ENCODE measurements at places on chromosomes 6 and 20.

DNA sequence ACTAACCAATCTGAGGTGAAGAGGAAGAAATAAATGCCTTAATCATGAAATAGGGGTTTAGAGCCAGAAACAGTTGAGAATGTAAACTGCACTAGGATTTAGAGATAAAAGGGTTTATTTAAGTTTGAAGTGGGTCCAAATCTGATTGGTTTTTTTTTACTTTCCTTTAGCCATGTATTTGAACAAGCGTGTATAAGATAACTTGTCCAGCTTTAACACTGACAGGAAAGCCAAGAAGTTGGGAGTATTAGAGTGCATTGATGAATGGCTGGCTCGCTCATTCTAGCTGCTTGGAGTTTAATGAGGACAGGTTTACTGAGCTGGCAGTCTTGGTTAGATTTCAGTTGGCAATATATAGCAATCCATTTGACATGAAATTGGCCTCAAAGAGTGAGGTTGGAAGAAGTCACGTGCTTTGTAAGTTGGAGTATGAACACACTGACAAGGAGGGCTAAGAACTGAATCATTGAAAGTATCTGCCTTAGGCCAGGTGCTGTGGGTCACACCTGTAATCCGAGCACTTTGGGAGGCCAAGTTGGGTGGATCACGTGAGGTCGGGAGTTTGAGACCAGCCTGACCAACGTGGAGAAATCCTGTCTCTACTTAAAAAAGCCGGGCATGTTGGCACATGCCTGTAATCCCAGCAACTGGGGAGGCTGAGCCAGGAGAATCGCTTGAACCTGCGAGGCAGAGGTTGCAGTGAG, 13.7 kb downstream of the SRSF3 start:
- DNase-seq, result no peak

GRCh38 chr6:133432021-133432989, 191.1 kb downstream of the EYA4 start:
- DNase-seq, result no peak

DNA sequence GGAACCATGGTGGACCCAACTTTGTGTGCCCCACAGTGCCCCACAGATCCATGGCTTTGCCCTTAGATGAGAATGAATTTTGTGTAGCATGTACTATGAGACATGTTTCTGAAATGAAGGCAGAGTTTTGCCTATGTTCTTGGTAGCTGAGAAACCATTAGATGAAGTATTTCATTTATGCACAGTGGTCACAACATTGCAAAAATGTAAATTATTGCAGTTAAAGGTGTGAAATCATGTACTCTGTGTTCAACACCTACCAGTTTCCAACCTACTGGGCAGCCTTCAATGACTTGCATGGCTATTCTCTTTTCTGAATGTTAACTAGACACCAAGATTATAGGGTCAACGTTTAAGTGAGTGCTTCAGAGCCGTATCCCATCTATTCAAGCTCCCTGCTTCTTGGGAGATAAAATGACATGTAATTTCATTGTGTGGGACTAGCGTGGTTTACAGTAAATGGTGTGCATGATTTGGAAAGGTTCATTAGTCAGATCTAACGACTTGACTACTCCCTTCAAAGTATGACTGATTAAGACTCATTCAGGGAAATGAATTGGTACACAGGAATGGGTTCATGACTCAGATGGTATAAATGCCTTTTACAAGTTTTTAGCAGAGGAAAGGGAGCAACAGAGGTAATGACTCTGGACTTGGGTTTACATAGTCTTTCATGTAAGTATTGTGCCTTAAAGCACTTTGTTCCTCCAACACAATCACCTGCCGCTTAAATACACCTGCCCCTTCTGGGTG, 106.1 kb upstream of the AKIRIN2 start:
- no peak for DNase-seq

GRCh38 chr6:49264909-49265308, 198.1 kb downstream of the MMUT start:
- no peak for DNase-seq

DNA sequence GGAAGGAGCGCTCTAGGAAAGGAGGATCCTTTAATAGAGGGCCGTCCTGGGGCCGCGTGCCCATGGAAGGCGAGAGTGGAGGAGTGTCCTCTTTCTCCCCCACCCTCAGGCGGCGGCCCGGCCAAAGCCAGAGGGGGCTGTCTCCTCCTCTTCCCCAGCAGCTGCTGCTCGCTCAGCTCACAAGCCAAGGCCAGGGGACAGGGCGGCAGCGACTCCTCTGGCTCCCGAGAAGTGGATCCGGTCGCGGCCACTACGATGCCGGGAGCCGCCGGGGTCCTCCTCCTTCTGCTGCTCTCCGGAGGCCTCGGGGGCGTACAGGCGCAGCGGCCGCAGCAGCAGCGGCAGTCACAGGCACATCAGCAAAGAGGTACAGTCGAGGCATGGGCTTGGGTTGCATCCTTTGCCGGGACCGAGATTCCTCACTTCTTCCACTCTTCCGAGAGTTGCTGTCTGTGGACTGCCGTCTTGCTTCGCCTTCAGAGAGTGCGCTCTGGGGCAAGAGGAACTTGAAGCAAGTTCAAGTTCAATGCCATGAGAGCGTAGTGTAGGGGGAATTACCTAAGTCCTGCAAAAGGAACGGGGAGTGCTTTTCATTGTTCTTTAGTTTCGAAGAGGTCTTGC, at the start of gene LAMA2:
LAMA2 (plus strand) TSS at position 148 of the 621 bp plus-strand sequence; CDS start at position 256, 108 bp downstream.
- no peak for DNase-seq

DNA sequence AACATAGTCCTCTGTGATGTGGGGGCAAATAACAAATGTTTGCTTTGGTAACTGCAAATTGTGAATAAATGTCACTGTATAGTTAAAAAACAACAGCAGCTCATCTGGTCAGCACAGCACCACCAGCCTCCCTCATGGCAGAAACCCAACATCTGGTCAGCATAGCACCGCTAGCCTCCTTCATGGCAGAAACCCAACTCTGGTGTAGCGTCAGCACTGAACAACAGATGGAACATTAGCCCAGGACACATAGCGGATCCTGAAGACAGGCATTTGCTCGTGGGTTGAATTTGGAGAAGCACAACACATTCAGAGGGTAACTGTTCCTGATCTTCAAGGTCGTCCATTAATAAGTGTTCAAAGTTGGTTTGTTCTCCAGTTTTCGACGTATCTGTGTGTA, 265.9 kb downstream of the DLL1 start:
- DNase-seq, result no peak

- DNase-seq, result no peak
Observed at GRCh38 chr6:132003516-132004178, 52.5 kb upstream of the CCN2 start.

- DNase-seq, result no peak
Observed at GRCh38 chr20:45507011-45507820, 8.2 kb downstream of the SPINT3 start.

- no peak for DNase-seq
Observed at GRCh38 chr20:34582911-34583310, 24.4 kb downstream of the MAP1LC3A start.

- no peak for DNase-seq
Observed at GRCh38 chr20:3156811-3157619, 2.6 kb downstream of the FASTKD5 start.

All from germinal center (tissue), 1 donor.